Activated T-cell treated with anti-CD3 and anti-CD28 coated beads, Interleukin-2, amount 50 U/mL, for 48 hours (primary cell): ENCODE measurements at places on chromosomes 2 and 18.

- DNase-seq: no peak
These were observed 2.9 kb downstream of the IL18R1 start for GRCh38 chr2:102358496-102358895.

DNA sequence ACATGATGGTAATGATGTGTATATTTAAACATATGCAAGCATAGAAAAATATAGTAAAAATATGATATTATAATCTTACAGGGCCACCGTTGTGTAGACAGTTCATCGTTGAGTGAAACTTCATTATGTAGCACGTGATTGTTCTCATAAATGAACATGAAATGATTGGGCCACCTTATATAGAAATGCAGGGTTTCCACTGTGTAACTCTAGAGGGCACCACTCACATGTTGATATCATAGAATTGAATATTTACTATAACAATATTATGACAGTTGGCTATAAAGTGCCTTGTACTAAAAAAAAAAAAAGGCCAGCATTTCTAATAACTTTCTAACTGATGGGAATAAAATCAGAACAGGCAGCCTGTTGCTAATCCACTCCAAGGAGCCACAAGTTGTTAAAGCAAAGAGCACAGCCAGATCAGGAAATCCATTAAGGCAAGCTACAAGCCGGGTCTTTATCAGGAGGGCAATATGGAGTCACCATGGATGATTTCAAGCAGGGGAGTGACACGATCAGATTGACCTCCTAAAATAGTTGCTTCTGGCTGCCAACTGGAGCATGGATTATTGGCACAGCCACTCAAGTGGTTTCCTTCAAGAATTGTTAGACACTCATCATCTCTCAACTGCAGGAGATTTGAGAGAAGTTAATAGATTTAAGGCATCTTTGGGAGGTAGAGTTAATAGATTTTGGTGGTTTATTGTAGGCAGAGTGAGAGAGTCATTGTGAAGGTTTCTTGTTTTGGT, 16.7 kb downstream of the IL1F10 start:
- DNase-seq: no peak

DNA sequence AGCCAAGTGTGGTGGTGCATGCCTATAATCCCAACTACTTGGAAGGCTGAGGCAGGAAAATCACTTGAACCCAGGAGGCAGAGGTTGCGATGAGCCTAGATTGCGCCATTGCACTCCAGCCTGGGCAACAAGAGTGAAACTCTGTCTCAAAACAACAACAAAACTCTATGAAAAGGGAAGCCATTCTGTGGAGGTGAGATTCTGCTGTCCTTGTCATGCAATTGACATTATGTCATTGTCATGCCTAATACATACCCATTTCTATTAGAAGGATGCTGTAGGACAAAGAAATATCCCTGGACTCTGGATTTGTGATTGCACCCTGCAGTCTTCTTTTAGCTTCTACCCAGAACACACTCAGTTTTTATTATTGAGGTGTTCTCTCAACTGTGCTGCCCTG, 8.6 kb downstream of the RASGRP3 start:
- DNase-seq: no peak

DNA sequence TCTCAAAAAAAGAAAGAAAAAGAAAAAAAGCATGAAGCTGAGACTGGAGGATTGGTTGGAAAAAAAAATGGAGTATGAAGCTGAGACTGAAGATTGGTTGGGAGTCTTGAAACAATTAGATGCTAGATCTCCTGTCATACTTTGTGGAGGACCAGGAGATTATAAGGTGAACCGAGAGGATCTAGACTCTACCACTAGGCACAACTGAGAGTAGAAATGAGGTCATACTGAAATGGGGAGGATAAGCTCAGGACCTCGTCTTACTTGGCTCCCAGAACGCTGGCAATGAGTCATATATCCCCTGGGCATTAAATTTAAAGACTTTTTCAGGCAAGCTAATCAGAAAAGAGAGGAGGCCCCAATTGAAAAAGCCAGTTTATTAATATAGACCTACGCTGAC, 3.3 kb upstream of the ORC2 start:
- no peak for DNase-seq

DNA sequence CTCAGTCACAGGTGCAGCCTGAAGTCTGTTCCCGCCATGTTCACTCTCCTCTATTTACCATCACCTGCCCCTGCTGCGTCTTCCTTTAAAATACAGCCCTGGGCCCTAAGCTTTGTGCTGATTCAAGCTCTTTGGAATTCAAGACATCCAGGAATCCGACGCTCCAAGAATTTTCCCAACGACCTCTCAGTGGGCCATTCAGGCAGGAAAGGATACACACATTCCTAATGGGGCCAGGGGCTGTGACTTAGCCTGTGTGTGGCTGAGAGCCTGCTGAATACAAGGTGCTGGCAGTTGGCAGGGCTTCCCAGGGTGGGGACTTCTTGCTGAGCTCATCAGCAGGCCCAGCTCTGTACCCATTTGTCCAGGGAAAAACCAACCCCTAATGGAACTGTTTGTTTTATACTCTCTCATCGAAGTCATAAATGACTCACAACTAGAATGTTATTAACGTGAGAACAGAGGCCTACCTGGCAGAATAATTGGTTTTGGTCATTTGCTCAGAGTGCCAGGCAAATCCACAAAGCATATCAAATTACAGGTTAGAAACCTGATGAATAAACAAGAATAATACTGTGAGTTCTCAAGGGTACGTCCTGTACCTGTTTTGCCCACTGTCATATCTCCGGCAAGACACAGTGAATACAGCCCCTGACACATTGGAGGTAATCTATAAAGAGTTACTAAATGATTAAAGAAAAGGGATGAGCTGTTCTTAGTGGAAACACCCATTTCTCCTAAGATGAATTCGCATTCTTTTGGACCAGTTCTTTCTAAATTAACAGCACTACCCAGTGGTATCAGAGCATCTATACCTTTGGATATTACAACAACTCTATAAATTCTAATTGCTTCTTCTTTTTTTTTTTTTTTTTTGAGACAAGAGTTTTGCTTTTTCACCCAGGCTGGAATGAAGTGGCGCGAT, 12.6 kb upstream of the KCMF1 start:
- no peak for DNase-seq

GRCh38 chr2:165804719-165805118, 10.7 kb upstream of the GALNT3 start:
- no peak for DNase-seq

DNA sequence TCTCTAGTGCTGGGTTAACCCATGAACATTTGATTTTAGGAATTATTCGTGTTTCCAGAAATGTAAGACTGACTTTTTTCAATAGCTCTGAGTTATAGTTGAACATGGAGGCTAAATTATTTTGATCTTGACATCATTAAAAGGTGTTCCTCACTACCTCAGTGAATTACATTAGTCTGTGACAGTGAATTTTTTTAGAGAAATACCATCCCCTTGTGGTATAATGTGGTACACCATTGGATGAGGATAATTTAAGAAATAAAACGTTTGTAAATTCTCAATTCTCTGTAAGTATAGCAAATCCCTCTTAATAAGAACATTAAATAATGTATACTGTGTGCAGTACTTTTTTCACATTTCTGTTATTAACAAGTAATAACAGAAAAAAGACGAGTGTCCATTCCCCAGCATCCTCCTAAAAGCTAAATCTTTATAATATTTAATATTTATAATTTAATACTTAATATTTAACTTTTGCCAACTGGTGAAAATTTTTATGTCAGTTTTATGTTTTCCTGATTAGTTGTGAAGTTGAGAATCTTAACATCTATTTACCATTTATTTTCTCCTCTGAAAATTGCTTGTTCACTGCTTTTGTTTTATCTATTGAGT, 70.3 kb upstream of the CWC22 start:
- DNase-seq: no peak

DNA sequence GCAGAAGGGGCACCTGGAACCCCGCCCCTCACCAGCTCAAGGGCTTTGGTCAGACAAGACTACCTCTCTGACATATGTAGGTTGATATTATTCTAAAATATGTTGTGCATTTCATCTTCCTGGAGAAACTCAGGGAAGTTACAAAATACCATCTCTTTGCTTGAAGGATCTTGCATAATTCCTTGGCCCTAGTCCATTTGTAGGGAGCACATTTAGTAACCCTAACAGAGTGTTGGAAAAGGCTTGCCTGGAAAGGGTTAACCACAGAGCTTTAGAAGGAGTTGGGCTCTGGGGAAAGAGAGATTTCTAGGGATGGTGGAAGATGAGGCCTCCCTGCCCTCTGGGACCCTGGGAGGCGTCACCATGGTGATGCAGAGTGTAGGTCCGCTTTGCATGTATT, 143.0 kb upstream of the SLC1A4 start:
- no peak for DNase-seq

GRCh38 chr2:65393743-65394422, 38.5 kb downstream of the SPRED2 start:
- no peak for DNase-seq

DNA sequence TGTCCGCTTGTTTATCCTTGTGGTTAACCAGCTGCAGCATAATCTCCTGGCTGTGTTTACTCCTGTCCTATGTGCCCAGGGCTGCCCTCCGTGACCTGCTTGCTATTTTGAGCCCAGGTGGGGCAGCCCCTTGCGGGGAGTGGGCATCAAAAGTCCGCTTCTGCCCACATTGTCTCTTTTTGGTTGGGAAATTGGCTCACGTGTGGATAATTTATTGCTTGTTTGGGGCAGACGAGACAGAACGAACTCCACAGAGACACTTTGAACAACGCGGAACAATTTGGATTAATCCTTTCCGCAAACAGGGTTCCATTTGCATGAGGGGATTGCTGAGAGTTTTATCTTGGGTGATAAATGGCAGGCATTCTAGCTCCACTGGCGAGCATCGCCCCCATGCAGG, 8.1 kb upstream of the CXCR4 start:
- DNase-seq: no peak
